K562 (cell line): ENCODE measurements at places on chromosomes 7 and 10. TPM values are rescaled to one million over a fixed set of nuclear protein-coding genes. Genes with fewer than 3 reads are reported as not detected.

Gene SLC29A4
- polyA plus RNA-seq, result 0.82 and 1.2 TPM in 2 replicates

DNA sequence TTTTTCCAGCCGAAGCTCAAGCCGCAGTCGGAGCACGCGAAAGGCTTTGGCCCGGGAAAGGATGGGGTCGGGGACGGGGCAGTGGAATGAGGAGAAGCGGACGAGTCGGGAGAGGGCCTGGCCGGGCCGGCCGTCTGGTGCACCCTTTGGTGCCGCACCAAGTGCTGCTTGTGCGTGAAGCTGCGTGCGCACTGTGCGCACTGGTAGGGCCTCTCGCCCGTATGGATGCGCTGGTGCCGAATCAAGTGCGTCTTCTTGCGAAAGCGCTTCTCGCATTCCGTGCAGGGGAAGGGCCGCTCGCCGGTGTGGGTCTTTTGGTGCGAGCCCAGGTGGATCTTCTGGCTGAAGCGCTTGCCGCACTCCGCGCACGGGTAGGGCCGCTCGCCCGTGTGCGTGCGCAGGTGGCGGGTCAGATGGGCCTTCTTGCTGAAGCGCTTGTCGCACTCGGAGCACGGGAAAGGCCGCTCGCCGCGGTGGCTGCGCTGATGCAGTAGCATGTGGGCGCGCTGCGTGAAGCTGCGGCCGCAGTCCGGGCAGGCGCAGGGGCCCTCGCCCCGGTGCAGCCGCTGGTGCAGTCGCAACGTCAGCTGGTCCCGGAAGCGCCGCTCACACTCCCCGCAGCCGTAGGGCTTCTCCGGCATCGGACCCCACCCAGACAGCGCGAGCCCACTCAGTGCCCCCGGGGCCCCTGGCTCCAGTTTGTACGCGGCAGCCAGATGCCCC lies 7.8 kb downstream of the ZNF467 start:
- DNase-seq, result no peak

DNA sequence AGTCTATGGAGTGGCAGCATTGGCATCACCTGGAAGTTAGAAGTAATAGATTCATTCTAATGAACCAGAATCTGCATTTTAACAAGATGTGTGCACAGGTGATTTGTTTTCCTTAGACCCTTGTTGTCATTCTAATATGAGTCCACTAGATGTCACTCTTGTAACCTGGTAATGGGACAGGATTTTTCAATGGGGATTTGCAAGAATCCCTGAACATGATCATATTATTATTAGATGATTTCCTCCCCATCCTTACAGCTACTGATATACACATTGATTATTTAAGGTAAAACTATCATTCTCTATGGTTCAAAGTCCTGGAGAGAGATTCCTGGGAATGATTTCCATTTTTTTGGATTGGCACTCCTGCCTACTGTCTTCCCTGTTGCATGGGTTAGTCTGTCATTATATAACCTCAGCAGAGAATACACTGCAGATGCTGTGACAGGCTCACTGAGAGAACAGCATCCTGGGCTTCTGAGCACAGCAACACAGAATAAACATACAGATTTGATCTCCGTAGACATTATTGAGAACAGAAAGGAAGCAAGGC lies 194.9 kb downstream of the SUGCT start:
- DNase-seq, result peak; percentile 34

DNA sequence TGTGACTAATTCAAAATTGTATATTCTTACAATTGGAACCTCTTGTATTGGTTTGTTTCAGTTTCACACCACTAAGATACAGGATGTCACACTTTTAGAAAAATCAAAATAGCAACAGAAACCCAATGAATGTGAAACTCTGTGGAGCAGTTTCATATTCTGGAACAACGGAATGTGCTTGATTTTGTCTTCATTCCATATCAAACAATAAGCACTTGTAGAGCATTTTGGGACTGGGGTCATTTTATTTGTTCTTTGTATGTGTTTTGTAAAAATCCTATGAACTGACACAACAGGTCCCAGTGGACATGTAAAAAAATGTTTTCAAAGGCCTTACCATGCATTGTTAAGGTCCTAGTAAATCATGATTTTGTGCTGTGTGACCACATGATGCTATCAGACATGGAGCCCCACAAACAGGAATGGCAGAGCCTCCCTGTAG lies 123.1 kb downstream of the DKK1 start:
- no peak for DNase-seq

DNA sequence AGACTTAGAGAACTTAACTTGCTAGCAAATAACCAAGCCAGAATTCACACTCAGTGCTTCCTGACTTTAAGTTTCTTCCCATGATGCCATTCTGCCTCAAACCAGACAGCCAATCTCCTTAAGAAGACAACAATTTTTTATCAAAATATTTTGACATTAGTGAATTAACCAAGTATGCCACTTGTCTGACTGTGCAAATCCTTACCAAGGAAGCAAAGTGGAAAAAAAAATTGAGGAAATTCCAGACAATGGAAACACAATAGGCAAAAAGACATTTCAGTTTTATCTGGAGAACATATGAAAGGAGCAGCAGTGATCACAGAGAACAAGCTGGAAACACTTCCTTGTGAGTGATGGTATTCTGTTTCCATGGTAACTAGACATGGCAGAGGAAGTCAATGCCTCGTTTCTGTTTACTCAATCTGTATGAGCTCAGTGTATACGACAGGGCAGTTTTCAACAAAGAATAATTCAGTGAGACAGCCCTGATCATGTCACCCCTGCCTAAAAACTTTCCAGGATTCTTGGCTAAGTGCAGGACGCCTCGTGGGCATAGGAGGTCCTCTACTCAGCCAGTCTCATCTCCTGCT lies 114.2 kb downstream of the DYNC1I1 start:
- DNase-seq, result no peak
